ENCODE measurements at places on chromosomes 3 and 15. TPM values are rescaled to one million over a fixed set of nuclear protein-coding genes. Genes with fewer than 3 reads are reported as not detected.

The AGBL1 gene
- total RNA-seq: 0.19 TPM

DNA sequence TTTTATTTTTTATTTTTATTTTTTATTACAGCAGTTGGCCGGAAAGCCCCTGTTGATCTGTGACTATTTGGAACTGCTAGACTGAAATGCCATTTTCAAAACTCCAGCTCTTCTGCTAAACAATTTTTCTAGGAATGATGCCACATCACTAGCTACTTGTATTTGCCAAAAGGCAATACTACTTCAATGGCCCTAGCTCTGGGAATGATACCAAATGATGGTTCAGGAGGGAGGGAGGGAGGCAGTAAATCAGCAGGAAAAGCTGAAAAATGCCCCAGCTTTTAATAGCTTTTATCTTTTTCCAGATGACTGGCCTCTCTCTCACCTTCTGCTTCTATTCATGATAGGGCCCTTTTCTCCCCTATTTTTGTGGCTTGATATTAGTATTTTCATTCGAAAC lies 2.6 kb upstream of the CHL1 start:
- no peak for ATAC-seq

DNA sequence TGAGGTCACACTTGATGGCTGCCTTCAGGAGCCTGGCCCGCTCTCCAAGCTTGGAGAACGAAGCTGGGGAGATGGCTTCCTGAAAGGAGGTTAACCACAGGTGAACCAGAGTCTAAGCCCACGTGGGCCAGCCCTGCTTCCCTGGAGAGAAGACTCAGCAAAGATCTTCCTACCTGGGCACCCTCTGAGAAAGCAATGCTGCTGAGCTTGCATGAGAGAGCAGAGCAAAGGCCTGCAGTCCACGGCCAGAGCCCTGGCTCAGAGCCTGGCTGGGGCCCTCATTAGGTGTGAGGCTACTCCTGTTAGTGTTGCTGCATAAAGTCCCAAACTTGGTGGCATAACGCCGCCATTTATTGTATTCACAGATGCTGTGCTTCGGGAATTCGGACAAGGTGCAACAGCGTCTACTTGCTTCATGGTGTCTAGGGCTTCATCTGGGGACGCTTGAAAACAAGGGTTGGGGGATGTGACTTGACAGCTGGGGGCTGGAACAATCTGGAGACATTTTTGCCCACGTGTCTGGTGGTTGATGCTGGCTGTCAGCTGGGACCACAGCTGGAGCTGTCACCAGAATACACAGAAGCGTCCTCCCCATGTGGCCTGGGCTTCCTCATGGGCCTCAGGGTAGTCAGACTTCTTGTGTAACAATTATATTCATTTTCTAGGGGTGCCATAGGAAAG lies 87.9 kb upstream of the MEF2A start:
- no peak for ATAC-seq

GRCh38 chr15:71127083-71127482 lies 11.8 kb downstream of the THSD4 start:
- no peak for ATAC-seq

DNA sequence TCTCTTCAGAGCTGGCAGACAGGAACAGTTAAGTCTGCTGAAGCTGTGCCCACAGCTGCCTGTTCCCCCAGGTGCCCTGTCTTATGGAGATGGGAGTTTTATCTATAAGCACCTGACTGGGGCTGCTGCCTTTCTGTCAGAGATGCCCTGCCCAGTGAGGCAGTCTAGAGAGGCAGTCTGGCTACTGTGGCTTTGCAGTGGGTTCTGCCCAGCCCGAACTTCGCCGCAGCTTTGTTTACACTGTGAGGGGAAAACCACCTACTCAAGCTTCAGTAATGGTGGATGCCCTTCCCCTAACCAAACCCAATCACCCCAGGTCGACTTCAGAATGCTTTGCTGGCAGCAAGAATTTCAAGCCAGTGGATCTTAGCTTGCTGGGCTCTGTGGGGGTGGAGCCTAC lies 91.2 kb downstream of the SLC25A26 start:
- ATAC-seq: peak; percentile 45

- no peak for ATAC-seq
Observed at GRCh38 chr15:70197945-70198361, 100.2 kb upstream of the TLE3 start.

DNA sequence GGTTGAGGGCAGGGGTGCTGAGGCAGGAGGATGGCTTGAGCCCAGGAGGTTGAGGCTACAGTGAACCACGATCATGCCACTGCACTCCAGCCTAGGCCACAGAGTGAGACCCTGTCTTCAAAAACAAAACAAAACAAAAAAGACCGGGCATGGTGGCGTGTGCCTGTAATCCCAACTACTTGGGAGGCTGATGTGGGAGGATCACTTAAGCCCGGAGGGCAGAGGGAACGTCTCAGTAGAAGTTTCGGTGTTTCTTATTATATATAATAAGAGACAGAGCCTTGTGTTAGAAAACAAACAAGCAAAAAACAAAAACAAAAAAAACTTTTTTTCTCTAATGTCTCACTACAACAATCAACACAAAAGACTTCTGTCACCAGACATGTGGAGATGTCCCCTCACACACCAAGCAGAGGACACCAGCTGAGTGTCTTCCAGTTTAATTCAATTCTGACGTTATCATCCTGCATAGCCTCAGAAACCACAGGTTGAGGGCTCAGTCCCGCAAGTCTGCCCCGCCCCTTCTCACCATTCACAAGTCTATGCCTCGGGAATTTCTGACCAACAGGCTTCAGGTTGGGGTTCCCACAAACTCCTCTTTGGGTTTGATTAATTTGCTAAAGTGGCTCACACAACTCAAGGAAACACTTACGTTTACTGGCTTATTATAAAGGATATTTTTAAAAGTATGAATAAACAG lies 24.0 kb upstream of the EIF4A2 start:
- no peak for ATAC-seq

DNA sequence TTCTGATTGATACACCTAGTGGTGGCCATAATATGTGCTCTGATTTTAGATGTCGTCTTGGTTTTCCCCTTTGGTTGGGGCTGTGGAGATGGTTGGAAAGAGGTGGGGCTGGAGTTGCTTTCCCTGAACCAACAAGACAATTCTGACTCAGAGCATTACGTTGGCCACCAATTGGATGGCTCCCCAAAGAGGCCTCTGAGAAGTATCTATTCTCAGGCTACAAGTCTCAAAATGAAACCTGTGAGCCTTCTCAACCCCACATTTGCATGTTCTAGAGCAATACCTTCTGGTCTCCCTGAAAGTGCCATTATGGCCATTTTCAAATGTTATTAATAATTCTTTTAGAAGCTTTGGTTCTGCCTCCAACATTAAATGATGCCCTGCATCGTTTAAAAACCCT lies 188.4 kb upstream of the WNT5A start:
- peak; percentile 68 for ATAC-seq

GRCh38 chr3:31636049-31636448 lies 103.3 kb downstream of the STT3B start:
- ATAC-seq: no peak

DNA sequence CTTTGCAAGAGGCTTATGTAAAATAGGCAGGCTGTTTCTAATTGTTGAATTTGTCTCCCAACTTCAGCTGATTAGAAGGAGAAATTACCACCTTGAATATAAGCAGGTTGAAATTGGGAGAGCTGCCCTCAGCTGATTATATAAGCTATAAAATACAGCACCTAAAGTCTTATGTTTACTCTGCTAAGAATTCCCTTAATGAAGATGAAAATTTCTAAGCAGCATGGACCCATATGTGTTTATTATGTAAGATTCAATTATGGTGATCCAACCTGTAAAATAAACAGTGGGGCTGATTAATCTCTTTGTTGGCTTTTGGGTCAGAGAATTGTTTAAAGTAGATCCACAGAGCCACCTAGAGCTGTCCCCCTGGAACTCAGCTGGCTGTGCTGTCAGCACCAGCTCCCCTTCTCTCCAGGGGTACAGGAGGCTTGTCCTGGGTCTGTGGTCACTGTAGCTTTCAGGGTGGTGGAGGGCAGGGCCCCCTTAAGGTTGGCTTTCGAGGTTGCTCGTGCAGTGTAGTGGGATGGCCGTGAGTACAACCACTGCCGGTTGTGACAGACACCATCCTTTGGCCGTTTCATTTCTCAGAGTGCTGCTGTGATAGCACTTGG lies 9.5 kb downstream of the SLCO3A1 start:
- ATAC-seq: no peak

The AHSG gene
- not detected for total RNA-seq

- ATAC-seq: no peak
Observed at GRCh38 chr3:55431041-55431440, 56.1 kb downstream of the WNT5A start.

- ATAC-seq: no peak
Observed at GRCh38 chr3:153553605-153553945, 391.5 kb downstream of the RAP2B start.

DNA sequence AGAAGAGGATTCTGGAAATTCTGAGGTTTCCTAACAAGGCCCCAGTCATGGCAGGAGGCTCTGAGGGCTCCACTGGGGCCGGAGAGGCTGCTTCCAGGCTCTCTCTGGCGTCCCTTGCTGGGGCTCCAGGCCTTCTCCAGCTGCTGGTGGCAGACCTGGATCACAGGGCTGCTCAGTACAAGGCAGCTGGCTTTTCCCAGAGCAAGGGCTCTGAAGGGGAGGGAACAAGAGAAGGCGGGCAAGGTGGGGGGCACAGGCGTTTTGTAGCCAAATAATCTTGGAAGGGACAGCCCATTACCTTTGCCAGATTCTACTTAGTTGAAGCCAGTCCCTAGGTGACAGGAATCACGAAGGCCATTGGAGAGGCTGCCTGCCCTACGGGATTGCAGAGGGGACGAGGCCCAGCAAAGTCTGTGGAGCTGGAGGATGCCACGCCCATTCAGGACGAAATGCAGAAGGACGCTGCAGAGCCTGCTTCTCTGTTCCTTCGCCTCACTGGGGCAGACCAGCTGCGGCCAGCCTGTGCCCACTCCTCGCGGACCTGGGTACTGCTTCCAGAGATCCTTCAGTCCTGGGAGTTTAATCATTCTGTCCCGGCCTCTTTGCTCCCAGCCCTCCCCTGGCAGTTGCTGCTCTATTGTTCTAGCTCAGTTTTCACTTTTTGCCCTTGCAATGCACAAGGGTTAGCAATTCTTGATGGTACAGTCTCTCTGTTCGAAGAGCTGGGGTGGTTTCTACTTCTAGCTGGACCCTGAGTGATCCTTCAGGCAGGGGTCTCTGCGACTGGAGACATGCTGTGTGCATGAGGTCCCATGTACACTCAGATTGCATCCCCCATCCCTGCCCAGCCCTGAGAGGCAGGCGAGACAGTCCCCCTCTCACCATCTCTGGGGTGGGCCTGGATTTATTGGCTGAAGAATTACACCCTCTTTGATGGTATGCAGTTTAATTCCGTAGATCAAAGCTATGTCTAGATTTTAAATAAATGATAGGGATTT lies 149.3 kb upstream of the MEF2A start:
- ATAC-seq: no peak

DNA sequence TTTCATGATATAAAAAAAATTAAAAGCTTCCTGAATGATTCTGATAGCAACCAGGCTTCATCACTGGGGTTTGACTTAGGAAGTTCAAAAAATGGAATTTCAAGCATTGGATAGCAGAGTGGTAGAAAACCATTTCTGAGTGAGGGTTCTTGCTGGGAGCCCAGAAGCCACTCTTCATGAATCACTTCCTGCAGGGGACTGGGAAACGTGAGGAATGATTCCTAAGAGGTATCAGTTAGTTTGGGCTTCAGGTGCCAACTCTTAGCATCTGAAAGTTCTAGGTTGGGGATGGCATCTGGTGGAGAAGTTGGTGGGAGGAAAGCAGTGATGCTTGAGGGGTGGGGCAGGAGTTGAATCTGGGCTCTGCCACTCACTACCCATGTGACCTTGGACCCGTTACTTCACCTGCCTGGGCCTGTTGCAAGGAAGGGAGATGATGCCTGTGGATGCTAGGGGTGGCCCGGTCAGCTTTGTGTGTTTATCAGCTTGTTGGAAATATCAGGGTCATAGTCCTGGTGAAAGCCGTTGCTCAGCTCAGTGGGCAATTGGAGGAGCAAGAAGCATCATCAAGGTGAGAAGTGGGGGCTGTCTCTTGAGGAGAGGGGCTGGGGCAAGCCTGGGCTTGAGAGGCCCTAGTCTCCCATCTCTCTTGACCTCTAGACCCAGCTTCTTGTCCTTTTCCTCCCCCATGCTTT lies 37.0 kb upstream of the TNFAIP8L3 start:
- ATAC-seq: no peak

DNA sequence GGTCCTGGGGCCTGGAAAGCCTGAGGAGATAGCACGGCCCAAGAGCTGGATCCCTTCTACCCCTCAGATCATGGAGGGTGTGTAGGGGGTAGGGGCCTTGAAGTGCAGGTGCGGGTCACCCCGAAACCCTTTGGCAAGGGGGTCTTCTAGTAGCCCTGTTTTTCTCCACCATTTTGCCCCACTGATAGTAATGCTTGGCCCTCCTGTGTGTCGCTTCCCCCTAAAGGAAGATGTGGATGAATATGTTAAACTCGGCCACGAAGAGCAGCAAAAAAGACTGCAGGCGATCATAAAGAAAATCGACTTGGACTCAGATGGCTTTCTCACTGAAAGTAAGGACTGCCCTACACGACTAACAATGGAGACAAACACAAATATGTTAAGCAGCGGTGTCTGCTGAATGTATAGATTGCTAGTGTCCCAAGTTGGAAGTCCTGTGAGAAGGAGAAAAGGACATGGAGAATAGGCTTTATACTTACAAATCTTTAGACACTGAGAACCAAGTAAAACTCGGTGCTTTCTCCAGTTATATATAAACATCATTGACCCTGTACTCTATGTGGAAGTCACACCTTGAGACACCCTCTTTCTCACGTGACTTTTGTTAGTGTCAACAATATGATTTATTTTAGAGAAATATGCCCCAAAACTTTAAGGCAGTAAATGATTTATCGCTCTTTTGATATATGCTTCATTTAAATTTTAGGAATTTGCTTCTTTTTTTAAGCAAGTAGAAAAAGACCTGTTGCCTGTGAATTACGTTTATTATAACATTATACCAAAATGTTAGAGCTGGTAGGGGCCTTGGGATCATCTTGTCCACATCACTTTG lies 802 bp downstream of the RCN2 start:
- ATAC-seq: no peak

- ATAC-seq: no peak
Observed at GRCh38 chr15:69860921-69861320, 236.8 kb downstream of the TLE3 start.

DNA sequence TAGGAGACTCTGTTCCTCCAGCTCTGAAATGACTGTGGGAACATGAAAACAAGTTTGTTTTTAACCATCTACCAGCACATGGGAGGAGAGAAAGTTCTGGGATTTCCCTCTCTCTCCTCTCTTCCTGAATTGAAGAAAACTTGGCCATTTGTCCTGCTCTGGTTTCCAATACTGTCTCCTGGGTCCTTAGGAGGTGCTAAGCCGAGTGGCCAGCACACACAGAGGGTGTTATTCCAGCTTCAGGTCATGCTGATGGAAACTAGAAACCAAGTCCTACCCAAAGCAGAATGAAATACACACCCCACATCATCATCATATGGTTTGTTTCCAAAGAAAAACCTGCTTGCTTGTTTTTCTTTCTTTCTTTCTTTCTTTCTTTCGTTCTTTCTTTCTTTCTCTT lies 172.7 kb downstream of the RPLP1 start:
- ATAC-seq: no peak

The GRK7 gene
- not detected for total RNA-seq

DNA sequence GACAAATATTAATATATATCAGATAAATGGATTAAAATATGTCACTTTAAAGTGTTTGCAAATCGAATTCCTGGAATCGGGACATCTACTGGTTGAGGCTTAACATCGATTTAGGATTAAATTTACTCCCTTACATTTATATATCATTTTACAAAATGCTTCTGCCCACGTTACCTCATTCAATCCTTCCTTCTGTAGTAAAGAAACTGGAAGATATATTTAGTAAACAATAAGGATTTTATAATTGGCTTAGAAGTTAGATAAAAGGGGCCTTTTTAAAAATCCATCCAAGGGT lies 1.3 kb downstream of the CLPX start:
- ATAC-seq: no peak
